ENCODE measurements at places on chromosomes 2 and 18. TPM values are rescaled to one million over a fixed set of nuclear protein-coding genes. Genes with fewer than 3 reads are reported as not detected.

DNA sequence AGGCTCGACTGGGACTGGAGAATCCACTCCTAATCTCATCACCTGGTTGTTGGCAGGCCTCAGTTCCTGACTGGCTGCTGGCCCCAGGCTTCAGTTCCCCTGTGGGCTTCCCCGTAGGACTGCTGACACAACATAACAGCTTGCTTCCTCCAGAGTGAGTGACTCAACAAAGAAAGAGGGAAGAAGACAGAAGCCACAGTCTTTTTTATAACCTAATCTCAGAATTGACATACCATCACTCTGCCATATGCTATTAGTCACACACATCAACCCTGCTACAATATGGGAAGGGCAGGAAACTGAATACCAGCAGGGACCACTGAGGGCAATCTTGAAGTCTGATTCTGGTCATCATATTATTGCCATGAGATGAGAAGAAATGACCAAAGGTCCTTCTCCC, 76.8 kb upstream of the SLC14A2 start:
- no peak overlapping the region for H3K27ac ChIP-seq
- H3K36me3 ChIP-seq = no peaks in the 10 kb centered on the region
- H3K4me1 ChIP-seq = no peaks in the 10 kb centered on the region
- no peak overlapping the region for H3K4me3 ChIP-seq
- H3K27me3 ChIP-seq = no peaks in the 10 kb centered on the region
- DNase-seq = no peak

GRCh38 chr2:239199041-239199768, 201.6 kb downstream of the HDAC4 start:
- H3K36me3 ChIP-seq = no peaks in the 10 kb centered on the region
- H3K4me1 ChIP-seq = no peaks in the 10 kb centered on the region

DNA sequence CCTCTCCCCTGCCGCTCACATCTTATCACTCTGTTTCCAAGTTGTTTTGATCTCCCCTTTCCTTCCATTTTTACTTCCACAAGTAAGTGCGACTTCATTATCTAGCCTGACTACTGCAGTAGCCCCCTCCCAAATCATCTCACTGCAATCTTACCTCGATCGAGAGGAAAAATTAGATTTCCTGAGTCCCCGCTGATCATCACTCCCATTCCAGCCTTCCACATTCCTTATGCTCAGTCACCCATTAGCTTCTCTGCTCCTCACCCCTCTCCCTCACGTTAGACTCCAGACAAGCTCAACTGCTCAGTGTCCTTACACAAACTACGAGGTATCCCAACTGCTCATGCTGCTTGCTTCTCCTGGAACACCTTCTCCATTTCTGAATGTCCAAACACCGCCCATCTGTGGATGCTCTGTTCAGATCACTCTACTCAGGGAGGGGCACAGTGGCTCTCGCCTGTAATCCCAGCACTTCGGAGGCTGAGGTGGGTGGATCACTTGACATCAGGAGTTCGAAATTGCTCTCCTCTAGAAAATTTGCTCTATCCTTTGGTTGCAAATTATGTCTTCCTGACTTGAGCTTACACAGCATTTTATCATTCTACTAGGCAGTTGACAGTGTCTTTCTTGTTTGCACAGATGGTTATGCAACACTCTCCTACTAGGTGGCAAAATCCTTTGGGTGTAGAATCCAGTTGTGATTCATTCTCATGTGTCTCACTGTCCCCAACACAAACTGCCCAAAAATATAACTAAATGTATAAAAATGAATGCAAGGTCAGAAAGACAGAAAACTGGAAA, 96.5 kb downstream of the INO80D start:
- DNase-seq = no peak
- no peak overlapping the region for H3K27ac ChIP-seq
- H3K36me3 ChIP-seq = no peaks in the 10 kb centered on the region
- no peaks in the 10 kb centered on the region for H3K27me3 ChIP-seq

DNA sequence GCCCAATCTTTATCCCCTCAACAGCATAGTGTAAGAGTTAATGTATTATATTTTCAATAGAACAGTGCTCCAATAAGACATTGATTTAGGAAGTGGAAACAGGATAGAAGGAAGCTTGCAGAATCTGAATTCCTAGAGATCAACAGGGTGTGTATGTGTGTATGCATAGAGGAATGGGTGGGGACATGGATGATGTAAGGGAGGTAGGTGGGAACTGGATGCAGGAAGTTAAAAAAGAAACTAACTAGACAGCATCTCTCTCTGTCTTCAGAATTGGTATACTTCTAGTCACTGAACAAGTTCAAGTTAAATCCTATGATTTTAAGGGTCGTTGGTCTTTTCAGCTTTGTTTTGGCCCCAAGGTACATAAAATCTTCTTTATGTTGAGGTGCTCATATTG, 196.6 kb downstream of the PMAIP1 start:
- no peak overlapping the region for H3K27ac ChIP-seq
- no peak for DNase-seq
- no peaks in the 10 kb centered on the region for H3K4me1 ChIP-seq

- no peaks in the 10 kb centered on the region for H3K4me1 ChIP-seq
- no peak overlapping the region for H3K4me3 ChIP-seq
- no peak overlapping the region for H3K27ac ChIP-seq
Observed at GRCh38 chr2:241940329-241940728, 70.8 kb downstream of the RTP5 start.

The EMX1 gene
- total RNA-seq = 19.6 TPM

The BCS1L gene
- total RNA-seq = 43.3 TPM

All from kidney (tissue), 22 donors.